Esophagus mucosa (tissue), 1 donor: ENCODE measurements at places on chromosomes 2 and 18.

DNA sequence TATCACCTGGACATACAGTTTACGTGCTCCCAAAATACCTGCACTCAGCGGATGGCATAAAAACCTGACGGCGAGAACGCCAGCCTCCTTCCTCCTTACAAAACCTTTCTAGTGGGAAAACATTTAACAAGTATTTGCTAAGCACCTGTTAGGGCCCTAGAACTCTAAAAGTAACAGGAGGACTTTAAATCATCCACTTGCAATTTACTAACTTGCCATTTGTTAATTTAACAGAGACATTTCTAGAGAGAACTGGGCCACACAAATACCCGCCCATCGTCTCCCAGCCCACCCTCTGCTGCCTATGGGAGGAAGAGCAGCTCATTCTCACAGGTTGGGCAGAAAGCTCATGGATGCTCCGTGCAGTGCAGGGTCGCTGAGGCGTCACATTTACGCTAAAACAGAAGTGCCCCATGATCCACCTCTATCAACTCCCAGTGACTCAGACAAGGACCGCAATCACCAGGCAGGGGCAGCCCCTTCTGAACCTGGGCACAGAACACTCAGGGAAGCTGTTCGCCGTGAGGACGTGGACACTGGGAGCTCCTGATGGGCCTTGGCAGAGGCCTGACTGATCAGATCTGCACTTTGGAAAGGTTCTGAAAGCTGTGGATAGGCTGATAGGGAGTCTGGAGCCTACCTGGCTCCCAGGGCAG is 106.9 kb downstream of the HDAC4 start:
- no peak for ATAC-seq

DNA sequence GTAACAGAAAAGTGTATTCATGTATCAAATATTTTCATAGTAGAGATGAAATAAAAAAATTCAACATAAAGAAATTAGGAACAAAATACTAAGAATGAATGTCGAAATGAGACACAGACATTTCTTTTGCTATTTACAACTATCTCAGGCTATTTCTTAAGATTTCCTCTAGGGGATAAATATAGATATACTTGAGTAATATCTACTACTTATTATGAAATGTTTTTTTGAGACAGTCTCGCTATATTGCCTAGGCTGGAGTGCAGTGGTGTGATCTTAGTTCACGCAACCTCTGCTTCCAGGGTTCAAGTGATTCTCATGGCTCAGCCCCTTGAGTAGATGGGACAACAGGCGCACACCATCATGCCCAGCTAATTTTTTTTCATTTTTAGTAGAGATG is 326.1 kb downstream of the RNF144A start:
- ATAC-seq: no peak

DNA sequence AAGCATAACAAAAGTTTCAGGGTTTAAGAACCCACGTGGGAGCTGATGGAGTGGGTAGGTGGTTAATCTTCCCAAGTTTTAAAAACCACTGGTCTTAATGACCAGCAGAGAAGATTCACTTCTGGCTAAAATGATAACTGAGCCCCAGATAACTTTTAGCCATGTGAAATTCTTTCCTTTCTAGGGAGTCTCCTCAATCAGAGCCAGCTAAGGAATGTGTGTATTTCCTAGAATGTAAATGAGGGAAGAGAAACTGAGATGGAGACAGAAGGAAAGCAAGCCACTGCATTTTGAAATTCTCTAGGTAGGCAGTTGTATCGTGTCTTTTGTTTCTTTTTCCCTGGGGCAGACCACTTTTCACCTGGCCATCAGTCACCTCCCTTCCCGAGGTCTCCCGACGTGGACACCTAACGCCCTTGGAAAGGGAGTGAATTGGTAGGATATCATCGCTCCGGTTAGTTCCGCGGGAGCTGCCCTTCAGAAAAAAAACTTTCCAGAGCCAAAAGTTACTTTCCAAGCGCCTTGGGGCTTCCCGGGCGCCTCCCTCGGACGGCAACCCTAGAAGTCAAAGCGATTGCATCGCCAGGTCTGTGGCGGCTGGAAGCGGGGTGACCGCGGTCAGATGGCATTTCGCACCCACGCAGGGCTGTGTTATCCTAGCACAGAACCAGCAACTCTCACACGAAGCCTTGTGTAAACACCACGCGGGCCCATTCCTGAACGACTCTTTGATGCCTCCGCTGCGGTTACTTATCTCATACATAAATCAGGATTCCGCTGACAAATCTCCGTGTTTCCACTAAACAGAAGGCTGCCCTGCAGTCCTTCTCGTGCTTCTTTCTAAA is 1.3 kb downstream of the COLEC12 start:
- ATAC-seq: no peak

GRCh38 chr2:42783511-42783910 is 8.9 kb downstream of the HAAO start:
- no peak for ATAC-seq

DNA sequence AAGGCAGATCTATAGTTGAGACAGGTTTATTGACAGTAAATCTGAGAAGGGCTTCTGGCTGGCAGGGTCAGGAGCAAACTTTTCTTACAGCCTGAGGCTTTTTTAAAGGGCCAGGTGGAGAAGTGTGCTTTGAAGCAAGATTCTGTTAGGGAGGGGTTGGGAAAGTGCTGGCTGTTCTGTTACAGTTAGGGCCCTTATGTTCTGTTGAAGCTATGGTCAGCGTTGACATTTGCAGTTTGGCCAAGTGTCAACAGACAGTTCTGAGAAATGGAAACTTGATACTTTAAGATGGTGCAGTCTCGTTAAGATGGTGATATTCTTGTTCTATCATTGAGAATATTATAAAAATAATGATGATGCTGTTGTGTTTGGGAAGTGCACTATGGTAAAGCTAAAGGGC is 154.2 kb downstream of the RDH14 start:
- ATAC-seq: no peak

DNA sequence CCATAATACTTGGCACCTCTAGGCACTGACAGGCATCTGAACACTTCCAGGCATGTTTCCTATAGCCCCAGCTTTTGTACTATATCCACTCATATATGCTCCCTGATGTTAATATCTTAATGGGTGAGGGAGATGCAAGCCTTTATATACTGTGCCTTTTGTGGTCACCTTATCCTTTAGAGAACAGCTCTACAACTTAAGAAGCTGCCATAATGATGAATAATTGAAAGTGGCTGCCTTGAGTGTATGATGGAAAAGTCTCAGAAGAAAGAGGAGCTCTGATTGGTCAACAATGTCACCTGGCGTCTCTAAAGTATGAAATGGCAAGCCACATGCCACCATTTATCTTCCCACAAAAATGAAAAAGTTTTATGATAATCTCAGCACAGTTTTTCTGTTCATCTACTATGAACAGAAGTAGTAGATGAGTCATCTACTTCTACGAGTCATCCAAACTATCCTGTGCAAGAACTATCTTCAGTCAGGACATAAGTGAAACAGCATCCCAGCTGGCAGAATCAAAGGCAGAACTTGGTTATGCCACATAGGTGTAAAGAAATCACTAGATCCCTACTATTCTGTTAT is 997.9 kb upstream of the CELF4 start:
- ATAC-seq: peak; percentile 44

DNA sequence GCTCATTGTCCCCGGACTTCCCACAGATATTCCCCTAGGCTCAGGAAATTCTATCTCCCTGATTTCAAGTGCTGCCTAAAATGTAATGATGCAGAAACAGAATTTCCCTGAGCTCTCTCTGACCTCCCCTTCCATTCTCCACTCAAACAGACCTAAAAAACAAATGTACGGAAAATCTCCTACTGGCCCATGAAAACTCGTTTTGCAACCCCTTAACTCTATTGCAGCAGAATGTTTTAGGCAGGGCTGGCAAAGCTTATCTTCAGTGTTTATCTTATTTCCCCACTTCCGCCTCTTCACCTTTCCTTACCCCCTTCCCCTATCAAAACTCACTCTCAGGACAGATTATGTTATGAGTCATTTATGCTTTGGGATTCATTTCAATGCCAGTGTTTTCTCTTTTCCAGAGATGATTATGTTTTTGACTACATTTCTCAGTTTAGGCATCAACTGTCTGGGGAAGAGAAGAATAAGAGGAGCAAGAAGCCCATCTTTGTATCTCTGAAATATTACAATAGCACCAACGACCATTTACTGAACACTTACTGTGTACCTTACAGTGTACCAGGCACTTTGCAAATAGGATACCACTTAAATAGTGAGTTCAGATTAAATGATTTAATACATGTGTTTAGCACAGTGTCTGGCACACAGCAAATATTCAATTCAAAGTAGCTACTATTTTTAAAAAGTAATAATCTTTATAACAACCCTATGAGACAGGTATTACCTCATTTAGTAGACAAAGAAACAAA is 53.9 kb upstream of the STPG4 start:
- ATAC-seq: no peak

DNA sequence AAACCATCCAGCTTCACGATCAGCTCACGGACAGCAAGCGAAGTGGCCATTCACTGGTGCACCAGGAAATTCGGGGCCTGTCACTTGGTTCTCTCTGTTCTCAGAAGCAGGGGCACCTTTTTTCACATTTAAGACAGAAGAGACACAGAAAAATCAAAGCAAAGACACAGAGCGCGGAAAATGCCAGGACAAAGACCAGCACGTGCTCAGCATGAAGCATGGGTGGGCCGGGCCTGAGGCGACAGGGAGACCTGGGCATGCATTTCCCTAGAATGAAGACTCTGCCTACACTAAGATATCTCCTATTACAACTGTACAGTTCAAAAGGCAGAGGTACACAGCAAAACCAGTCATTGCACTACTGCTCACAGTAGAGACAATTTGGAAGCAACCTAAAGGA is 117.4 kb upstream of the ID2 start:
- no peak for ATAC-seq

DNA sequence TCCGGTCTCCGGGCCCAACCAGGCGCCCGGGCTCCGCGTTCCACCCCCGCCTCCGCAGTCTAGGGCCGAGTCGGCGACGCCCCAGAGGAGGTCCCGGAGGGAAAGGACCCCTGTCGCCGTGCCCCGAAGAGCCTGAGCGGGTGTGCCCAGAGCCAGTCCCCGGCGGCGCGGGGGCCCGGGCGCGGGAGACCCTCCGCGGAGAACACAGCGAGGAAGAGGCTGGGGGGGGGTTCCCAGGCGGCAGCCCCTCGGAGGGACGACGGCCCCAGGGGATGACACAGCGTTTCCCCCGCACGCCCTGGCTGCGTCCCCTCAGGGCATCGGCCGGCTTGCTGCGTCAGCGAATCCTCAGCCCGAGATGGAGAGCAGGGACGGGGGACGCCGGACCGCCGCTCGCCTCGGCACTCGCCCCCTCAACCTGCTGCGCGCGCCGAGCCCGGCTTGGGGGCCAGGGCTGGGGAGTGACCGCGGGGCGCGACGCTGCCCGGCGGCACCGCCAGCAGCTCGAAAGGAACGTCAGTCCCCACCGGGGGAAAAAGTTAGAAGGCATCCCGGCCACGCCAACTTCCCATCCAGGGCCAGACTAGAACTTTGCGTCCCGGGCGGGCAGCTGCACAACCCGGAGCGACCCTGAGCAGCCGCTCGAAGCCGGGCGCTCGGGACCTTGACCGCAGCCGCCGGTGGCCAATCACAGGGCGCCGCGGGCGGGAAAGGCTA is 711 bp downstream of the SFXN5 start:
- ATAC-seq: peak; percentile 17

GRCh38 chr2:241354668-241355658 is 1.1 kb upstream of the FARP2 start:
- ATAC-seq: peak; percentile 67

GRCh38 chr2:203330434-203330833 is 2.2 kb downstream of the ABI2 start:
- no peak for ATAC-seq

- ATAC-seq: no peak
Measured at GRCh38 chr2:218149848-218150440, 16.8 kb downstream of the CXCR1 start.

GRCh38 chr2:60560734-60561644 is 7.5 kb upstream of the BCL11A start:
- ATAC-seq: peak; percentile 76

- ATAC-seq: no peak
Measured at GRCh38 chr2:128309280-128310093, 9.2 kb downstream of the HS6ST1 start.

- no peak for ATAC-seq
Measured at GRCh38 chr18:52220062-52220591, 119.9 kb upstream of the DCC start.

- ATAC-seq: peak; percentile 19
Measured at GRCh38 chr18:48957136-48957535, 6.4 kb upstream of the SMAD7 start.

DNA sequence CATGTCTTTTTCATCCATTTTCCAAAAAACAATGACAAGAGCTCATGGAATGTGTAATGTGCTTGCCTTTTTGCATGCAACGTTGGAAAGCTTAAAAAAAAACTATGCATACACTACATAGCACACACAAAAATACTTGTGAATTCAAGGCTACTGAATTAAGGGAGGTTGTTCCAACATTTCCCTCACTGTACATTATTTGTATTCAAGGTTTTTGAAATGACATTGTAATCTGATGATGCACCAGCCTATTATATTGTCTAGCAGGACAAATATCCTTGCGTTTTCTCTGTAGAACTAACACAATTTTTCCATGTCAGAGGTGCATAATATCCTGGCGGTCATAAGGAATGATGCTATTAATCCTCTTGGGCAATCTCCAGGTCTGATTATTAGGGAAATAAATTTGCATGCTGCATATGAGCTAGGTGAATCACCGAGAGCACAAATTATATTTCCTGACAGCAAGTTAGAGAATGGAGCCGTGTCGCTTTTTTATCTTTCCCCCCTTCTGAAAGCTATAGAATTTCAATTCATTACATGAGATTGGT is 836.9 kb upstream of the FANCL start:
- ATAC-seq: no peak

DNA sequence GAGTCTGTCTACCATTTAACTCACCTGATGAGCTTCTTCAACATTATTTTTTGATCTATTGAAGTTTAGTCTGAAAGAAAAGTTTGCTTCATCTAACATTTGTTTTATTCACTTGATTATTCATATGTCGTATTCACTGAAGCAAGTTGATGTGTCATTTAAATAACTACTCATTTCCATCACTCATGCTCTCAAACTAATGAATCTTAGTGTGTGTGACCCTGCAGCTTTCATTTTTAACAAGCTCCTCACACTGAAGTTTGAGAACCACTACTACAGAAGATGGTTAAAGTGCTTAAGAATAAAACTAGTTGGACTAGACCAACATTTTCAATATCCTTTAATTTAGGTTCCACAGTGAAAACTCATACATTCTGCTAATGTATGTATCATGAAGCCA is 1.8 kb upstream of the ABI2 start:
- ATAC-seq: no peak

DNA sequence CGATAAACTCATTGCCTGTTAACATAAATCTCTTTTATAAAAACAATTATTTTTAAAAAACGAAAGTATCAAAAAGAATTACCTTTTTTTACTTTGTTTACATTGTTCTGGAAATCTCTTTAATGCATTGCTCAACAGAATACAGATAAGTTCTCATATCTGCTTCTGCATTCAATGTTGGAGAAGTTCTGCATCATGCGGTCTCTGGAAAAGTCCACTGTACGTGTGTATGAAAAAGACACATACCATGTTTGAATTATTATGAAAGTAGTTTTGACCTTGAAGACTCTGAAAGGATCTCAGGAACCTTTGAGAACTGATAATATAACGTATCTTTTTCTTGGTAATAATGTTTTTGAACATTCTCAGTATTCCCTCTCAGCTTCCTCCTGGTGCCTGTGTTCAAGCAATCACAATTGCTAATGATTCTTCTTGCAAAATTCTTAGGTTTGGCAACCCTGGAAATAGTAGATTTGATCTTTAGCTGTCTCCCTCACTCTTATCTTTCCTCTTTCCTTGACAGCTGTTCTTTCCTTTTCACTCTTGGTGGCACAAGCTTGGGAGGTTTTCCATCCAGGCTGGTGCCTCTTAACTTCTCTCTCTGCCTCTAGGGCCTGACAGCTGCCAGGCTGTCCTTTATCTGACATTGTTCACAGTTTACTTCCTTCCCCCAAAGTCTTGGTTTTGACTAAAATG is 12.4 kb upstream of the IL1R1 start:
- ATAC-seq: no peak
